NCI-H2171 treated with DMSO at 0.1 percent for 48 hours (cell line): ENCODE measurements at places on chromosomes 5 and 9.

- no peak for DNase-seq
Observed at GRCh38 chr5:669111-669841, 23.9 kb downstream of the TPPP start.

- no peak for DNase-seq
Observed at GRCh38 chr9:131107760-131108159, 11.4 kb downstream of the AIF1L start.

- DNase-seq, result no peak
Observed at GRCh38 chr9:134433909-134434882, 107.9 kb downstream of the RXRA start.

DNA sequence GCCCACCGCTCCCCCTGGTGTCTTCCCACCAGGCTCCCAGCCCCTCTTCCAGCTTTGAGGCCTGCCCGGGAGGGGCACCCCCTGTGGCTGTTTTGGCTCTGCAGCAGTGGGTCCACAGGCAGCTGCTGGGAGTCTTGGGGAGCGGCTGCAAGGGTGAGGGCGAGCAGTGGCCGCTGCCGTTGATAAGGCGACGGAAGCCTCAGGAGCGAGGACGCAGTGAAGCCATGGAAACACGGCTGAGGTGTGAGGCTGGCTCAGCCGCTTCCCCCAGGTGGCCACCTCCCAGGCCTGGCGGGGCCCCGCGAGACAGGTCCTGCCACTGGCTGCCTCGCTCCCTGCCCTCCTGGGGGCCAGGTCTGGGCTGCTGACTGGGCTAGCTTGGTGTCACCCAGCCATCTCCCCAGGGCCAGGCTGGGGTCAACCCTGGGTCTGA is 41.5 kb downstream of the CXXC5 start:
- no peak for DNase-seq

DNA sequence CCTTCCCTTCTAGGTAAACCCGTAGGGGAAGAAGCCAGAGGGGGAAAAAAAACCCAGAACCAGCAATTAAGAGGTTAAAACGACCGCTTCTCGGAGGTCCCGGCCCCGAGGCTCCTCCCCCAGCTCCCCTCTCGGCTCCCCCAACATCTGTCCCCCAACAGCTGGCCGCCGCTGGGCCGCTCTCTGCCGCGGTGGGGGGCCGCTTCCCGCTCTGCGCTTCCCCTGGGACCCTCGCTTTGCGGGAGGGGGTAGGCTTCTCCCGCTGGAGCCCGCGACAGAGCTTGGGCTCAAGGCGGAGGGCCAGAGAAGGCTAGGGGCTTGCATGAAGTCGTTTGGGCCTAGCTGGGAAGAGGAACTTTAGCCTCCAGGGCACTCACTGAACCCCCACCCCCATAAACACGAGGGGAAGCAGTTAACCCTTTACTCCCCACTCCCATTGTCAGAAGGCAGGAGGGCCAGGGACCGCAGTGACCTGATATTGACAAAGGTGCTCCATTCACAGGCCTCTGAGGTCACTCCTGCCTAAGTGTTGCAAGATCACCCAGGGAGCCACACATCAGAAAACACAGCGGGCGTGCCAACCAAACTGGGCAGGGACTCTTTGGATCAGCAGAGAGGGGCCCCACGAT is 7.5 kb downstream of the LHX6 start:
- peak; percentile 19 for DNase-seq

DNA sequence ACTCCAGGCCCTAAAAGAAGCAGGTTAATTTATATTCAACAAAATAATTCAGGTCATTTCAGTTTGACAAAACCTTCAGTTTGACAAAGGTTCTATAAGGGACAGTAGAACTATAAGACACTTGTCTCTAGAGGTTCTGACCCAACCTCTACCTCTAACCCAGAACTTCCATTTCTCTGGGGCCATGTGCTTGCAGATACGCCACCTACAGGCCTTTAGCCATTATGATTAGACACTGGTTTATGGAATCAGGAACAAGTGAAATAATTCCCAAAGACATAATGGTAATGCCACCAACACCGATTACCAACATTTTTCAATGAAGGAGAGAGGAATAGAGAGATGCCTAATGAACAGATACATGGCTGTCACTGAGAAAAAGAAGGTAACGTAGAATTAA is 733.9 kb downstream of the PRELID2 start:
- no peak for DNase-seq

- DNase-seq, result no peak
Observed at GRCh38 chr5:155316070-155316714, 302.6 kb downstream of the KIF4B start.

GRCh38 chr9:23811633-23812032 is 14.4 kb downstream of the ELAVL2 start:
- no peak for DNase-seq

GRCh38 chr5:180521101-180521500 is 26.9 kb downstream of the CNOT6 start:
- DNase-seq, result no peak

DNA sequence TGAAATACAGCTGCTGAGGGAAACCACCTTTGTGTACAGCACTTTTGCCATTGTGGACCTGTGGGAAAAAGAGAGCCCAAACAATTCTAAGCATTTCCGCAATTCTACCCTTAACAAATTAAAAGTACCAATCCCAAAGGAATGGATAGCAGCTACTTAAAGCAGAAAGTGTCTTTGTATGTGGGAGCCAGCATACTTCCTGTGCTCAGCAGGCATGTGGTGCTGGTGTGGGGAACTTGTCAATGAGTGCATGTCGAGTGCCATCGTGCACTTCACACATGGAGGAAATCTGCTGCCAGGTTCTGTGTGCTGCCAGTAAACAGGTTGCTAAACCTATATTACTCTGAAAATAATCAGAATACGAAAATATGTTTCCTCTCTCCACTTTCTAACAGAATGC is 399.0 kb downstream of the LRRC70 start:
- DNase-seq, result no peak

GRCh38 chr5:167642779-167643517 is 648.5 kb upstream of the WWC1 start:
- no peak for DNase-seq

DNA sequence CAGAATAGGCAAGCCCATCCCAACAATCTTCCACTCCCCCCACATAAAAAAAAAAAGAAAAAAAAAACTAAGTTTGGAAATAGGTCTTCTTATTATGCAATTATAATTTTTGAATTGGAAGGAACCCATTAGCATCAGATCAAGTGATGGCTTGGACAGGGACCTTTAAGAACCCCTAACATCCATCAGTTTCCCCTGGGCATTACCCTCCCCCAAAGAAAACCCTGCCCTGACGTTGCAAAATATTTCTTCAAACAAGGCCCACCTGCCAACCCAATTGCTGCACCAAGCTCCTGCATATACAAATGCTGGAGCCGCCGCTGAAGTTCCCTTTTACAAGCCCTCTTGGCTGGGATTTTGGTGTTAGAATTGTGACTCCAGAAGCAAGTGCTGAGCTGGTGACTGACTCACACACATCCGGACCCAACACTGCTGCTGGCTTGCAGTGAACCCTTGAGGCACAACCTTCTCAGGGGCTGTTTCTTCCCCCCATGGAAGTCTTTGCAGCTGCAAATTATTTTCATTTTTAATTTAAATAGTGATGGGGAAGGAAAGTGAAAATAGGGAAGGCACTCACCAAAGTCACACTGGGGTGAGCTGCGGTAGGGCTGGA is 56.1 kb upstream of the AFAP1L1 start:
- DNase-seq, result no peak

DNA sequence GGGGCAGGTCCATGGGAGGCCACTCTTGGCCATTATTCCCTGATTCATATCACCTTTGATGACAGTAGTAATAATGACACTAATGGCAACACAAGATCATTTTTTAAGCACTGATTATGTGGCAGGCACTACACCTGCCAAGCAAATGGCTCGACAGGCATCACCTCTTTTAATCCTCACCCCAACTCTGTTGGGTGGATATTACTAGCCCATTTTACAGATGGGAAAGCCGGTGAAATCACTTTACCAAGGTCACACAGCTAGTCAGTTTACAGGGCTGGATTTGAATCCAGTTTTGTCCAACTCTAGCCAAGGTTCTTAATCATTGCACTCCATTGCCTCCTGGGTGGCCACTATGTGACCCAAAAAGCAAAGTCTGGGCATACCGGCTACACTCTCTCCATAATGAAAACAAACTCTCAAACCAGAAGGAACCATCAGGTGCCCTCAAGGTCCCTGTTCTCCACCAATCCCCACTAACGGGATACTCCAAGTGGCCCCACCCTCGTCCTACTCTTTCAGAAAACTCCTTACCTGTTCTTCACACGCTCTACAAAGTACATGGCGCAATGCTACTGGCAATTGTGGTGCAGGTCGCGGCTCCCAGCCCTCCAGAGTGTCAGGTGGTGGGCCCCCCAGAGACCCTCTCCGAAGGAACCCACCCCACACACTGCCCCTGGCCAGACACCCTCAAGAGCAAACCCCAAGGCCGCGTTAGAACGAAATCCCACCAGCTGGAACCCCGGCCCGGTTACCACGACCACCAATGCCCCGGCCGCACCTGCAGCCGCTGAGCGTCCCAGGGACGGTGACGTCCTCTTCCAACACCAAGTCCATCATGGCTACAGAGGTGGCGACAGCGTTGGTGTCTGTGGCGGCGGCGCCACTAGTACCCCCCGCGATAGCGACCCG is 572 bp downstream of the CDK5RAP2 start:
- DNase-seq, result peak; percentile 65

GRCh38 chr5:171363846-171364245 is 23.8 kb upstream of the NPM1 start:
- no peak for DNase-seq

DNA sequence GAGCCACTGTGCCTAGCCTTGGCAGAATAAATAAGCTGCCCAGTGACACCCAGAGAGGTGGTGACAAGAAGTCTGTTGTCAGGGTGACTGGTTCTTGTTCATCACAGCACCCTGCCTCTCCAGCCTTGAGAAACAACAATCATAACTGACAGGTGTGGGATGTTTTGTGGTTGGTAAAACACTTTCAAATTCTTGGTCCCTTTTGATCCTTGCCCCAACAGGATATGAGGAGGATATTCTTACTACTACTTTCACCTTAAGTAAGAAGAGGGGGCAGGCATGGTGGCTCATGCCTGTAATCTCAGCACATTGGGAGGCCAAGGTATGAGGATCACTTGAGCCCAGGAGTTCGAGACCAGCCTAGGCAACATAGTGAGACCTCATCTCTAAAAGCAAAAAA is 14.2 kb upstream of the FRRS1L start:
- no peak for DNase-seq

- no peak for DNase-seq
Observed at GRCh38 chr9:18068900-18069299, 405.1 kb upstream of the ADAMTSL1 start.
